ENCODE measurements at places on chromosomes 6 and 20.

DNA sequence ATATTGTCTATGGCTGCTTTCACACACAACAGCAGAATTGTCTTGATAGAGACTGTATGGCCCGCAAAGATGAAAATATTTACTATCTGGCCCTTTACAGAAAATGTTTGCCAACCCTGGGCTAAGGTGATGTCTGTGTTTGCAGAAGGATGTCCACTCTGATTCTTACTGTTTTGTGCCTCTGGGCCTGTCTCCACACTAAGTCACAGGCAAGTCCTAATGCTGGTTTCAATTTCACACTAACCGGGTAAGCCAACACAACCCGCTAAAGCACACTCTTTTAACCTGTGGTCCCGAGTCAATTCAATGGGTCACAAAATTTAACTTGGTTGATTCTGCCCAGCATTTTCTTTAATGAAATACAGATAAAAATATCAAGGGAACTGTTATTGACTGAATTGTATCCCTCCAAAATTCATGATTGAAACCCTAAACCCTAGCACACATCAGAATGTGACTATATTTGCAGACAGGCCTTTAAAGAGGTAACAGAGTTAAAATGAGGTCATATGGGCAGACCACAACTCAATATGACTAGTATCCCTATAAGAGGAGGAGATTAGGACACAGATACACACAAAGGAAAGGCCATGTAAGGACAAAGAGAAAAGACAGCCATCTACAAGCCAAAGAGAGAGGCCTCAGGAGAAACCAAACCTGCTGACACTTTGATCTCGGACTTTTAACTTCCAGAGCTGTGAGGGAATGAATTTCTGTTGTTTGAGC lies 78.4 kb downstream of the FYN start:
- DNase-seq = peak; percentile 53

DNA sequence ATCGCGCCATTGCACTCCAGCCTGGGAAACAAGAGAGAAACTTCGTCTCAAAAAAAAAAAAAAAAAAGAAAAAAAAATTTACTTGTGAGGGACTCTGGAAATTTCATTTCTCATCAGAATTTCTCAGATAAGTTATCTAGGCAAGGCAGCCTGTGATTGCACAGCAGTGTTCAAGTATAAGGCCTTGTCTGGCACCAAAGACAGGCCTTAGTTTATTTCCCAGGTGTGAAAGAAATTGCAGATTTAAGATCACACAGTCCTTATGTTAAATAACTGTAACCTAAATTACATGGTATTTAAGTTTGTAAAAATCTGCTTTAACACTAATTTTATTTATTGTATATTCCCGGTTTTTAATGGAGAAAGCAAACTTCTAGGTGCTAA lies 34.8 kb downstream of the HFE start:
- no peak for DNase-seq

GRCh38 chr6:158706369-158706982 lies 56.6 kb downstream of the SYTL3 start:
- no peak for DNase-seq

DNA sequence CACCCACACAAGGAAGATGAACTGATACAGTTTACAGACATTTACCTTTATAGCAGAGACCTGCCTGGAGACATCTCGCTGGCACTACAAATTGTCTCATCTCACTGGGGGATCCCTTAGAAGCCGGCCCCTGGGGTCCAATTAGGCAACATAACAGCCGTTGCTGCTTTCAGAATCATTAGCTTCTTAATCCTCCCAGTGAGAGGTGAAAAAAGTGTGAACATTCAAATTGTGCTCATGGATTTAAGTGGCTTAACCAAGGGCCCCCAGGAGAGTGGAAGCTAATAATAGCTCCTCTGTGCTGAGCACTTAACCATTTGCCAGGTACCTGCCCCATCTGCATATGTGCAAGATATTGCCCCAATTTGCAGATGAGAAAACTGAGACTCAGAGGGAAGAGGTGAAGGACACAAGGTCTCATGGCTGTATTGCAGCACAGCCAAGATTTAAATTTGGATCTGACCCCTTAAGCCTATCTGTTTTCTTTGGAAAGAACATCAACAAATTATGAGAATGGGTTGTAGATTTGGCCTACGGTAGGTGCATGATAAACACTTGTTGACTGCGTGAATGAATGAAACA lies 101.0 kb downstream of the EYA2 start:
- DNase-seq = no peak

- DNase-seq = no peak
These were observed 377.6 kb upstream of the ZFP64 start for GRCh38 chr20:52569201-52569600.

GRCh38 chr20:15656124-15656523 lies 917.1 kb downstream of the KIF16B start:
- DNase-seq = no peak

DNA sequence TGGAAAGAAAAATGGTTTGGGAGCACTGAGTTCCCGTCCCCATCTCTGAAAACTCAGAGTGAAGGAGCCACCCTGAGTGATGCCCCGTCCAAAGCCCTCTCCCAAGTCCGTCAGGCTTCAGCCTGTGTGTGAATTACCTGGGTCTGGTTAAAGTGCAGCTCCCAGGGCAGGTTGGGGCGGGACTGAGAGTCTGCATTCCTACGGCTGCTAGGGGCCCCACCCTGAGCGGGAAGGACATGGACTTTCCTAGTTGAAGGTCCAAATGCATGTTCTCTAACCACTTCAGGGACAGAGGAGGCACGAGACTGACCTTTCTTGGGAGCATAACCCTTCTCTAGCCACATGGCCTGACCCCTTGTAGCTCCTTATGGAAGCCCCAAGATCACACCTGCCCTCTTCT lies 97.2 kb downstream of the SYNDIG1 start:
- no peak for DNase-seq

All from CD4-positive, alpha-beta T cell treated with Interleukin-12 subunit alpha and Interleukin-12 subunit beta, for 1 hour (primary cell).